Lower lobe of right lung (tissue), 2 donors: ENCODE measurements at places on chromosomes 3 and 15. TPM values are rescaled to one million over a fixed set of nuclear protein-coding genes. Genes with fewer than 3 reads are reported as not detected.

- no peak for DNase-seq
- H3K27ac ChIP-seq = no peak overlapping the region
- H3K4me1 ChIP-seq = no peaks in the 10 kb centered on the region
- H3K27me3 ChIP-seq = no peaks in the 10 kb centered on the region
Observed at GRCh38 chr3:193829781-193830180, 236.8 kb downstream of the OPA1 start.

Gene CHRNA3
- total RNA-seq = 1.3 TPM

Gene UTS2B
- total RNA-seq = 0.44 TPM

- H3K27me3 ChIP-seq = no peaks in the 10 kb centered on the region
- DNase-seq = no peak
- no peaks in the 10 kb centered on the region for H3K4me1 ChIP-seq
- peaks cover 89% of the 10 kb centered on the region for H3K36me3 ChIP-seq
Observed at GRCh38 chr3:185595526-185595925, 9.4 kb downstream of the SENP2 start.

Gene SKIL
- 86.7 TPM for total RNA-seq

Gene RAB6B
- total RNA-seq = 5.5 TPM
